ENCODE measurements at places on chromosomes 3 and 15. TPM values are rescaled to one million over a fixed set of nuclear protein-coding genes. Genes with fewer than 3 reads are reported as not detected.

Gene PDCD6IP
- 155 TPM for polyA plus RNA-seq

Gene ASB14
- polyA plus RNA-seq, result 0.78 TPM

Gene LEKR1
- 2.2 TPM for polyA plus RNA-seq

Gene TRPM1
- 0.67 TPM for polyA plus RNA-seq

Gene UBE2E2
- 64.7 TPM for polyA plus RNA-seq

Gene PXK
- 30.6 TPM for polyA plus RNA-seq

Gene SH2D7
- polyA plus RNA-seq, result 0.80 TPM

Gene POLG
- polyA plus RNA-seq, result 40.1 TPM

Gene DYNLT2B
- polyA plus RNA-seq, result 34.3 TPM

Gene ITPKA
- 0.95 TPM for polyA plus RNA-seq

Gene DLEC1
- 1.8 TPM for polyA plus RNA-seq

Gene ABHD14A
- 27.2 TPM for polyA plus RNA-seq

Gene OSTN
- polyA plus RNA-seq, result 17.9 TPM

Gene ALS2CL
- 14.1 TPM for polyA plus RNA-seq

Gene SPESP1
- 6.9 TPM for polyA plus RNA-seq

Gene RYR3
- 4.0 TPM for polyA plus RNA-seq

Gene MEGF11
- polyA plus RNA-seq, result 2.4 TPM

Gene GRAMD2A
- polyA plus RNA-seq, result 8.7 TPM

Gene GADL1
- polyA plus RNA-seq, result 2.7 TPM

Gene FANCD2OS
- not detected for polyA plus RNA-seq

Gene GATA2
- 41.6 TPM for polyA plus RNA-seq

Gene GOLGA6L22
- polyA plus RNA-seq, result not detected

Gene GOLGA8N
- 15.6 TPM for polyA plus RNA-seq

Gene BRK1
- 190 TPM for polyA plus RNA-seq

Gene CEMIP
- polyA plus RNA-seq, result 2.9 TPM

Gene AADACL2
- 0.40 TPM for polyA plus RNA-seq

Gene NEO1
- 129 TPM for polyA plus RNA-seq

Gene MYZAP
- polyA plus RNA-seq, result 4.0 TPM

Gene CCRL2
- 0.92 TPM for polyA plus RNA-seq

Gene WDR48
- 112 TPM for polyA plus RNA-seq

Gene RBP2
- polyA plus RNA-seq, result not detected

Gene MNS1
- 25.2 TPM for polyA plus RNA-seq

Gene IGSF10
- polyA plus RNA-seq, result 0.89 TPM

Gene ZNF80
- polyA plus RNA-seq, result not detected

Gene SPATA16
- not detected for polyA plus RNA-seq

Gene ACAD11
- 25.5 TPM for polyA plus RNA-seq

Gene GNB4
- polyA plus RNA-seq, result 29.6 TPM

Gene P2RY12
- 1.3 TPM for polyA plus RNA-seq

Gene PEX11A
- 19.5 TPM for polyA plus RNA-seq

Gene CHRNA7
- 9.8 TPM for polyA plus RNA-seq

Gene THSD4
- 43.0 TPM for polyA plus RNA-seq

Gene SCAPER
- 25.2 TPM for polyA plus RNA-seq

Gene GNAT1
- not detected for polyA plus RNA-seq

Gene RFT1
- 25.4 TPM for polyA plus RNA-seq

Gene MAN2A2
- 54.5 TPM for polyA plus RNA-seq

Gene SAXO2
- polyA plus RNA-seq, result 3.3 TPM

Gene ZNF660
- 10.8 TPM for polyA plus RNA-seq
